Osteoblast (primary cell): ENCODE measurements at places on chromosomes 2 and 18. TPM values are rescaled to one million over a fixed set of nuclear protein-coding genes. Genes with fewer than 3 reads are reported as not detected.

GRCh38 chr2:263774-264492 lies at the start of gene SH3YL1:
SH3YL1 (minus strand) TSS chr2:264032; CDS start chr2:263984, 48 bp downstream.
- H3K4me1 ChIP-seq: peaks cover 7% of the 10 kb centered on the region
- H3K27ac ChIP-seq: peak within 1 kb of the TSS; percentile 93
- H3K27me3 ChIP-seq: no peaks in the 10 kb centered on the region
- H3K4me3 ChIP-seq: peak within 1 kb of the TSS; percentile 99
- H3K36me3 ChIP-seq: no peaks in the 10 kb centered on the region
- DNase-seq: peak; percentile 90

DNA sequence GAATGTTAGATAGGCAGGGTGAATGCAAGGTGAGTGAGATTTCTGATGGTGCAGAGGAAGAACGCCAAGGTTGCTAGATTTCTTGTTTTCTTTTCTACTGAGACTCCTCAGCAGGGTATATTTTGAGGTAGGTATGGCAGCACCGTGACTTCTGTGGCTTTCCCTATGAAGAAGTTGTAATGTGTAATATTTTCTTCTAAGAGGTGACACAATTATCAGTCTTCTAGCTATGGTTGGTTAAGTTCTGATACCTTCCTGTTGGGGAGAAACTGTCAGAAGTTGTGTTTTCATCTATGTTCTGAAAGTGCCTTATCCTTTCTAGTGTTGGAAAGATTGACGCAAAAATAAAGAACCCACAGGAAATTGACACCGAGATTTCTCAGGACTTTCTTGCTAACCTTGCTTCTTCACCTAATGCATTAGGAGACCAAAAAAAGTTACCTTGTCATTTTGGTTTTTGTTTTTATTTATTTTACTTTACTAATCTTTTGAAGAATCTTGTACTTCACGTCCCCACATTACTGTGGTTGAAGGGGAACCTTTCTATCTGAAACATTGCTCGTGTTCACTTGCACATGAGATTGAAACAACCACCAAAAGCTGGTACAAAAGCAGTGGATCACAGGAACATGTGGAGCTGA lies 11.9 kb downstream of the IL18R1 start:
- H3K27ac ChIP-seq: no peak overlapping the region
- H3K36me3 ChIP-seq: no peaks in the 10 kb centered on the region
- peaks cover 4% of the 10 kb centered on the region for H3K27me3 ChIP-seq
- no peaks in the 10 kb centered on the region for H3K4me1 ChIP-seq
- no peak for DNase-seq
- no peak overlapping the region for H3K4me3 ChIP-seq

DNA sequence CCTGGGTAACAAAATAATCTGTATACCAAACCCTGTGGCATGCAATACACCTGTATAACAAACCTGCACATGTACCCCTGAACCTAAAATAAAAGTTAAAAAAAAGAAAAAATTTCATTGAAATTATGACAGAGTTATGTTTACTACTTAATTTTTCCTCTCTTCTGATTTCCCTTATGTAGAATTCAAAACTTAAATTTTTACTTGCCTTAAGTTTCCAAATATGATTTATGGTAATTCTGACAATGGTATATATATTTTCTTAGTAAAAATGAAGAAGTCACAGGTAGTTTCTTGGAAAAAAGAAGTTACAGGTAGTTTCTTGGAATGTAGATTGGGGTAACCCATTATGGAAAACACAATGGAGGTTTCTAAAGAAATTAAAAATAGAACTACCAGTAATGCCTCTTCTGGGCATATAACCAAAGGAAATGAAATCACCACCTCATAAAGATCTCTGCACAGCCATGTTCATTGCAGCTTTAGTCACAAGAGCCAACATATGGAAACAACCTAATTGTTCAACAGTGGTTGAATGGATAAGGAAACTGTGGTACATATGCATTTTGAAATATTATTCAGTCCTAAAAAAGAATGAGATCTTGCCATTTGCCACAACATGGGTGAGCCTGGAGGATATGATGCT lies 164.9 kb downstream of the BABAM2 start:
- H3K4me3 ChIP-seq: no peak overlapping the region
- H3K4me1 ChIP-seq: peaks cover 13% of the 10 kb centered on the region
- DNase-seq: no peak

DNA sequence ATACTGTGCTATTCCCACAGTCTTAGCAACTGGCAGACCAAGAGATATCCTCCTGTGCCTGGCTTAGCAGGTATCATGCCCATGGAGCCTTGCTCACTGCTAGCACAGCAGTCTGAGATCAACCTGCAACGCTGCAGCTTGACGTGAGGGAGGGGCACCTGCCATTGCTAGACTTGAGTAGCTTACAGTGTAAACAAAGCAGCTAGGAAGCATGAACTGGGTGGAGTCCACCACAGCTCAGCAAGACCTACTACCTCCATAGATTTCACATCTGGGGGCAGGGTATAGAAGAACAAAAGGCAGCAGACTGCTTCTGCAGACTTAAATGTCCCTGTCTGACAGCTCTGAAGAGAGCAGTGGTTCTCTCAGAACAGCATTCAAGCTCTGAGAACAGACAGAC lies 74.8 kb downstream of the AKAIN1 start:
- H3K27ac ChIP-seq: no peak overlapping the region
- DNase-seq: no peak
- no peak overlapping the region for H3K4me3 ChIP-seq
- no peaks in the 10 kb centered on the region for H3K36me3 ChIP-seq
- no peaks in the 10 kb centered on the region for H3K27me3 ChIP-seq

GRCh38 chr2:178756843-178757242 lies 50.4 kb downstream of the TTN start:
- peak; percentile 15 for DNase-seq
- H3K36me3 ChIP-seq: no peaks in the 10 kb centered on the region

DNA sequence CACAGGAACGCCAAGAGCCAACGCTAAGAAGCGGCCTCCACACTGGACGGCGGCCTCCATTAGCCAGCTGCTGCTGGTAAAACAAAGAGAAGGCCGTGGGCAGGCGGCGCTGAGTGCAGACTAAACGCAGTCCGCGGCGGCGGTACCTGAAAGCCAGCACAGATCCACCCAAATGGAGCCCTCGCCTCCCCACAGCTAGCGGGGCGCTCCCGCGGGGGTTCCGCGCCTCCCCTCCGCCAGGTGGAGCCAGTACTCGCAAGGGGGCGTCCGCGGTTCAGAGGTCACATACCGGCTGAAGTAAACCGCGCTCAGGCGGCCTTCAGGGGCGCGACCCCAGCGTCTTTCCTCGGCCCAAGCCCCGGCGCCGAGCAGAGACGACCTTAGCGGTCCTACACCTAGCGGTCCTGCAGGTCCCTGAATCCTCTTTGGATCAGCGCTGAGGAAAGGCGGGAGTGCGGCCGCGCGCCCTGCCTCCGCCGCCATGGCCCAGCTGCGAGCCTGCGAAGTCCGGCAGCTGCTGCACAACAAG lies 293.1 kb upstream of the ERBB4 start:
- H3K27ac ChIP-seq: no peak overlapping the region
- H3K4me1 ChIP-seq: no peaks in the 10 kb centered on the region
- no peaks in the 10 kb centered on the region for H3K27me3 ChIP-seq

GRCh38 chr18:63402246-63403162 lies 19.8 kb downstream of the VPS4B start:
- peaks cover 61% of the 10 kb centered on the region for H3K36me3 ChIP-seq
- no peaks in the 10 kb centered on the region for H3K4me1 ChIP-seq
- DNase-seq: no peak
- no peak overlapping the region for H3K27ac ChIP-seq
- no peaks in the 10 kb centered on the region for H3K27me3 ChIP-seq

- peaks cover 15% of the 10 kb centered on the region for H3K27me3 ChIP-seq
- DNase-seq: peak; percentile 80
- H3K4me1 ChIP-seq: peaks cover 20% of the 10 kb centered on the region
- H3K36me3 ChIP-seq: no peaks in the 10 kb centered on the region
These were observed 15.8 kb downstream of the PKDCC start for GRCh38 chr2:42063431-42064171.

- no peak overlapping the region for H3K4me3 ChIP-seq
- H3K36me3 ChIP-seq: no peaks in the 10 kb centered on the region
- H3K4me1 ChIP-seq: peaks cover 32% of the 10 kb centered on the region
- no peak overlapping the region for H3K27ac ChIP-seq
- H3K27me3 ChIP-seq: no peaks in the 10 kb centered on the region
These were observed 219.0 kb downstream of the STK39 start for GRCh38 chr2:168028362-168028761.

DNA sequence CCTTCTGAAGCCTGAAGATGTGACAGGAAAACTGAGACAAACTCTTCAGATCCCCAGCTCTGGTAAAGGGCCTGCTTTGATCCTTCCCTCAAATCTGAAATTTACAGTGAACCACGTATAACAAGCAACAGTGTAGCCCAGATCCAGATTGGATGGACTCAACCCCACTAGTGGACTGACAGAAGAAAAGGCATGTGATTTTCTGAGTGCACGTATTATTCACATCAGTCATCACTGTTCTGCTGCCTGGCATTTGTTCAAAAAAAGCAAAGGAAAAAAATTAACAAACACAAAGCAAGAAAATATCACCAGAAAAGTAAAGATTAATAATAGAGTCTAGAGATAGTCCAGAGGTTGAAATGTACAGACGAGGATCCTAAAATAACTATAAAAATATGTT lies 87.6 kb downstream of the CYRIA start:
- H3K36me3 ChIP-seq: no peaks in the 10 kb centered on the region
- no peaks in the 10 kb centered on the region for H3K4me1 ChIP-seq
- no peak overlapping the region for H3K27ac ChIP-seq
- H3K4me3 ChIP-seq: no peak overlapping the region
- DNase-seq: no peak

GRCh38 chr2:84897773-84898172 lies 7.7 kb upstream of the TMSB10 start:
- no peaks in the 10 kb centered on the region for H3K36me3 ChIP-seq
- H3K4me1 ChIP-seq: peaks cover 63% of the 10 kb centered on the region
- peak overlapping the region; percentile 74 for H3K27ac ChIP-seq
- no peak overlapping the region for H3K4me3 ChIP-seq
- DNase-seq: peak; percentile 17

GRCh38 chr2:218567797-218568189 lies 358 bp downstream of the USP37 start:
- H3K4me3 ChIP-seq: peak overlapping the region; percentile 94
- peak overlapping the region; percentile 98 for H3K27ac ChIP-seq
- H3K27me3 ChIP-seq: no peaks in the 10 kb centered on the region
- H3K4me1 ChIP-seq: peaks cover 31% of the 10 kb centered on the region
- no peak for DNase-seq
- H3K36me3 ChIP-seq: peaks cover 6% of the 10 kb centered on the region

DNA sequence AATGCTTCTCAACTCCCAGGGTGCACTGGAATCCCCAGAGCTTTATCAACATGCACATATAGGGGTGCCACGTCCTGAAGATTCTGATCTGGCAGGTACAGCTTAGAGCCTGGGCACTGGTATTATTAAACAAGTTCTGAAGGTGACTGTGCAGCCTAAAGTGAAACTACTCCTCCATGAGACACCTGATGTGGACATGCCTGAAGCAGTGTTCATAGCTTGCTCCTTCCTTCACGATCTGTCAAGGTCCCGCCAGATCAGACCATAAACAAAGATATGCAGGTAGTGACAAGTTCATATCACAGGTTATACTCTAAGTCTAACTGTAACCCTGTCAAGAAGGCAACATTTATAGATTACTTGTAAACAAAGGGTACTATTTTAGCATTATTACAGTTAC lies 65.3 kb upstream of the DNER start:
- H3K4me3 ChIP-seq: no peak overlapping the region
- H3K4me1 ChIP-seq: peaks cover 16% of the 10 kb centered on the region
- peaks cover 61% of the 10 kb centered on the region for H3K36me3 ChIP-seq
- no peaks in the 10 kb centered on the region for H3K27me3 ChIP-seq

DNA sequence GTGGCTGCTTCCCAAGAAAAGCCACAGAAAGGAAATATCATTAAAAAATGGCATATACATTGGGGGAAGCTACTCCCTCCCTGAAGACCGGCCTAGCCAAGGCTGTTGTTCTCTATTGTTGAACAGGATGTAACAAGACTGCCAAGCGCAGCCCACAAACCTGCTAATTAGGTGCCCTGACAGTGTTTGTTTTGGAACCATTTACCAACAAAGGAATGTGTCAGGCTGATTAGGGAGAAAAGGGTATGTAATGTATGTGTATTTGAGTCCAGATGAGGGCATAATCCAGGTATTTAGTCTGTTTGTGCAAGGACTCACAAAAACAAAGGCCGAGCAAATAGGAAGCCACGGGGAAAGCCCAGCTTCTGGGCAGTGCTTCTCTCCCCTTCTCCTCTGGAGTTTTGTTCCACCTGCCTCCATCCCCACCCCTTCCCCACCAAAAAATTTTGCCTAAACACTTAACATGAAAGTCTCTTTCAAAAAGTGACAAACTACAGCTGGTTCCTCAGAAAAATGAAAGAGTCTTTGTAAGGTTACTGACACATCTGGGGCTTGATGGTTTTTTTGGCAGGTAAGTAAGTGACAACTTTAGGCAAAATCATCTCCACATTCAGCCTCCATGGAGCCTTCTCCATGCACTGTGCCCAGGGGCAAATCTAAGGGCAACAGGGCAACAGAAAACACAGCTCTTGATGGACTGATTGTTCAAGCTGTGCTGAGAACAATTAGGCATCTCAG lies 78.3 kb upstream of the FZD5 start:
- H3K4me3 ChIP-seq: no peak overlapping the region
- no peaks in the 10 kb centered on the region for H3K27me3 ChIP-seq
- no peak overlapping the region for H3K27ac ChIP-seq
- H3K36me3 ChIP-seq: no peaks in the 10 kb centered on the region
- no peak for DNase-seq

- H3K36me3 ChIP-seq: no peaks in the 10 kb centered on the region
- H3K27ac ChIP-seq: no peak within 1 kb of the TSS
- peak; percentile 85 for DNase-seq
- H3K4me1 ChIP-seq: no peaks in the 10 kb centered on the region
- no peak within 1 kb of the TSS for H3K4me3 ChIP-seq
These were observed at the start of gene C2orf72 for GRCh38 chr2:231037202-231037730. C2orf72 (plus strand) TSS chr2:231037523; CDS start chr2:231037566, 43 bp downstream.

Gene SERPINB3
- not detected in 2 replicates for total RNA-seq

Gene GTF2A1L
- total RNA-seq: 0.59 and 1.1 TPM in 2 replicates

Gene ELOA2
- not detected in 2 replicates for total RNA-seq

Gene PDE6D
- total RNA-seq: 19.2 and 21.5 TPM in 2 replicates

Gene CNOT11
- total RNA-seq: 43.4 and 45.1 TPM in 2 replicates
